CD4-positive, alpha-beta T cell treated with Interleukin-15 for 4 hours (primary cell): ENCODE measurements at places on chromosomes 4 and X.

DNA sequence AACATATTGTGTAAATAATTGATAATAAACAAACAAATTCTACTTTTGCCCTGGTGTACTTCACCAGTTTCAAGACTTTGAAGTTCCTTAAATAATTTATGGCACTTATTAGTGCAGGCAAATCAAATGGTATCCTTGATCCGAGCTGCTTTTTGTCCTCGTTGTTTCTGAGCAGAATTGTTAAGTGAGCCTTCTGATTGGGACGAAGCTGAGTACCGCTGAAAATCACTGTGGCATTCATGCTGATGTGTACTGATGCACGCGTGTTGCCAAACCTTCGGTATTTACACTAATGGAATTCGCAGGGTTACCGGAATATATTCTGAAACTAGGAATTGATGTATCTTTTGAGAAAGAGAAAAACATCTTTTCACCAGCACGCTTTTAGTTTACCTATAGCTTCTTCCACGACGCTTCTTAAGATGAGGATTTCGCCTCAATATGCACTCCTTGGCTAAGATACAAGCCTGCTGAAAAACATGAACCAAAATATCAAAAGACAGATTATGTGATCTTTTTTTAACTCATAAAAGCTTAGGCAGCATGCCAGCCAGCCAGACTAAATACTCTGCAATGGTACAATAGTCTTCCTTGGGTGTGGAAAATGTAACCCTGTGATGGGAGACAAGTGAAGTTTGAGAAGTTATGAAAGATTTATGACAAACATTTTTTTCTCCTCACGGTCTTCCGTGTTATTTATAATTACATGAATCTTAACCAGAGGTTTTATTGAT, 48.9 kb upstream of the TENM3 start:
- DNase-seq: no peak

GRCh38 chr4:38572793-38573192, 91.2 kb upstream of the KLF3 start:
- no peak for DNase-seq

DNA sequence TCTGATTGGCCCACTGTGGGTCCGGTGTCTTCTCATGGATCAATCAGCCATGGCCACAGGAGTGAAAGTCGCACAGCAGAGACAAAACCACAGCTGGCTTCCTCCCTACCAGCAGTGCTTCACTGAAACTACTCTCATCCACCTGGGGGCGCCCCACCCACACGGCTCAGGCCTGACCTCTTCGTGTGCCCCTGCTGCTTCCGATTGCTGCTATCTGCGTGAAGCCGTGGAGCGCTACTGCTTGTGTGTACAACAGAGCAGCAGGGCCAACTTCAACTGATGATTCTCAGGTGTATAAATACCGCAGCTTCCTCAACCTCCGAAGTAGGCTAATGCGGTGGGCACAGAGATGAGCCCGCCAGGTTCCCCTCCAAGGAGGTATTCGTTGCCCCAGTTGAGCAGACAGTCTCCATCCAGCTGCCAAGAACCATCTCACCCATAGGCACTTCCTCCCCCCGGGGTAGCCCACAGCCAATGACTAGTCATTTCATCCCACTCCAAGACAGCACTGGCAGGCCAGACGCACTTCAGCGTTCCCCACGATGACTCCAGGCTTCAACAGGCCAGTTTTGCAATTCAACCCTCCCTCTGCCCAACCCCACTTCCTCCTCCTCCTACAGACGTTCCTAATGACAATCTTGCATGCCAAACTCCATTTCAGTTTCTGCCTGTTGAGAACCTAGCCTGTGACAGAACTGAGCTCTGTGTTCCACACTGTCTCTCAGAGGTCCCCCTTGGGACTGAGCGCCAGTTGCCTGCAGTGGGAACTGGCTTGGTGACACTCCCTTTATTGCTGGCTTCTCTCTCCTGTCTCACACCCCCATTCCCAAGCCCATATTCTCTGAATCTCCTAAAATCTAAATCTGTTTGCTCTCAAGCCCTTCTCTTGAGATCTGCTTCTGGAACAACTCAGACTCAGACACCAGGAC, 41.3 kb upstream of the ATP6AP2 start:
- peak; percentile 65 for DNase-seq

- peak; percentile 28 for DNase-seq
Measured at GRCh38 chr4:1793496-1793840, 375 bp downstream of the FGFR3 start.

DNA sequence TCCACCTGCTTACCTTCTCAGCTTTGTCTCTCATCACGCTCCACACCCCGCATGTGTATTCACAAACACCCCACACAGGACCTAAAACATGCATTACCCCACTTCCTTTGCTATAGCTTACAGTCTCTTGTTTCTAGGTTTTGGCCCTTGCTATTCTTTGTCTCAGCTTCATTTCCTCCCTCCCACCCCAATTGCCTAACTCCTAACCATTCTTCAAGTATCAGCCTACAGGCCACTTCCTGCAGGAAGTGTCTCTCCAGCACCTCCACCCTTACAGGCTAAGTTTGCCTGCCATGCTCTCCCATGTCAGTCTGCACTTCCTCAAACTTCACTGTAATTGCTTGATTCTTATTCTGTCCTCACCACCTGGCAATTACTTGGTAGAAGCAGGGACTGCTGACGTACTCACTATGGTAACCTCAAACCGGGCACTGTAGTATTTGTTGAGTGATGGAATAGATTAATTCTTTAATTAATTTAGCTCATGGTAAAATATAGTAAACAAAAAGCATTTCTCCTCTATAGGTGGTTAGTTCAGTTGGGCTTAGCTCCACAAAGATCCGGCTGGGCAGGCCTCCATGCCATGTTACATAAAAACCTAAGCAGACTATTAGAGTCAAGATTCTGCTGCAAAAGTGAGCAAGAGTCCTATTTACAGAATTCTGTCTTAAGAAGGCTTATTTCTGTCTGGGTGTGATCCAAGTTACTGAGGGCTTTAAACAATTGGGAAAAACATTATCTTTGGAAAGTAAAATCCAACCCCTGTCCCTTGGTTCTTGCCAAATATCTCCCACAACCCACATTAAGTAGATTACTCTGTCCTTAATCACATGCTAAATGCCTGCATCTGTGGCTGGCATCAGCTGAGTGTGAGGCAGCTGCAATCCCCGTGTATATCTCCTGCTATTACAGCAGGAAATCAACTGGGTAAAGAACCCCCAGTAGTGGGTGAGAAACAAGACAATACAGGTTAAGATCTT, 124.7 kb upstream of the CPEB2 start:
- DNase-seq: peak; percentile 7

GRCh38 chrX:53313728-53314105, 32.3 kb upstream of the IQSEC2 start:
- no peak for DNase-seq

- DNase-seq: no peak
Measured at GRCh38 chr4:159016593-159017024, 86.3 kb upstream of the RAPGEF2 start.
